ENCODE measurements at places on chromosomes 11 and 22.

- DNase-seq, result no peak
Observed at GRCh38 chr11:3382613-3383285, 3.8 kb upstream of the ZNF195 start.

DNA sequence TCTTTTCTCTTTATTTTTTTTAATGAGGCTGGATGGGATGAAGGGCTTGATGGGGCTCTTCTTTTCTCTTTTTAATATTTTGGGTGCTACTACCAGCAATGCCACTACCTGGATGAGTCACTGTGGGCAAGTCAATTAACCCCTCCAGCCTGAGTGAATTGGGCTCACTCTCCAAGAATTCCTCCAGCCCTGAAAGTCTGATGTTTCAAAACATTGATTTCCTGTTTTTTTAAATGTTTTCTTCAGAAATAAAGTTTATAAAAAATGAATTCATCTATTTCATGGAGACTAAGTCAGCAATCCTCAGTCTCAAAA is 812 bp upstream of the OR5A2 start:
- no peak for DNase-seq

DNA sequence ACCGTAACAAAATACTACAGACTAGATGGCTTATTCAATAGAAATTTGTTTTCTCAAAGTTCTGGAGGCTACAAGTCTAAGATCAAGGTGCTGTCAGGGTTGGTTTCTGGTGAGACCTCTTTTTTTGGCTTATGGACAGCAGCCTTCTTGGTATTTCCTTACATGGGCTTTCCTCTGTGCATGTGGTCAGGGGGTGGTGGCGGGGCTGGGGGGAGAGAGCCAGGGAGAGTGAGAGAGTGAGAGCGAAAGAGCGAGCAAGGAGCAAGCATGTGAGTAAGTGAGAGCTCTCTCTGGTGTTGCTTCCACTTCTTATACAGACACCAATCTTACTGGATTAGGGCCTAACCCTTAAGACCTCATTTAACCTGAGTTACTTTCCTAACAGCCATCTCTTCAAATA is 181.5 kb downstream of the TMEM135 start:
- peak; percentile 28 for DNase-seq

- DNase-seq, result no peak
Observed at GRCh38 chr11:19307498-19307897, 66.8 kb upstream of the E2F8 start.

- no peak for DNase-seq
Observed at GRCh38 chr22:47786650-47787290, 1024.3 kb downstream of the TBC1D22A start.

DNA sequence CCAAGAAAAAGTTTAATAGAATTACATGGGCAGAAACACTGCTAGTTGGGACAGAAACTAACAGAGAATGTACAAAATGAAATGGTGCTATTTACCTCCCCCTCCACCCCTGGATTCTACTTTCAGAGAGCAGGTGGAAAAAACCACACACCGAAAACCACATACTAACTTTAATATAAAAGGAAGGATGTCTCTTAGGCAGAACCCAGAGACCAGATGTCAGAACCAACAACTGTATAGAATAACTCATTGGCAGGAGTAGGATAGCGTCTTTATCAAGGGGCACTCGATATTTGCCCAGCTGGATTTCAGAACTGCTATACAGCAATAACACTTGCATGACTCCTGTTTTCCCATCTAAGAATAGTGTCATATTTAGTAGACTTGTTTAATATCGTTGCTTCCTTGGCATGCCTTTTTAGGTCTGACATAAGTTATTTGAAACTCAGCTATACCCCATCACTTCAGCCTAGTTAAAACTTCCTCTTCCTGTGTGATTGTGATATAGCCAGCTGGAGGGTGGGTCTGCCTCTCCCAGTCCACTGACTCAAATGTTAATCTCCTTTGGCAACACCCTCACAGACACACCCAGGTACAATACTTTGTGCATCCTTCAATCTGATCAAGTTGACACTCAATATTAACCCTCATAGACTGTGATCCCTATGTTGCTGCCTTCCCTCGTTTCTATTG is 1.2 kb downstream of the SLC22A25 start:
- no peak for DNase-seq

GRCh38 chr11:18768472-18768901 is 23.1 kb downstream of the PTPN5 start:
- peak; percentile 77 for DNase-seq

DNA sequence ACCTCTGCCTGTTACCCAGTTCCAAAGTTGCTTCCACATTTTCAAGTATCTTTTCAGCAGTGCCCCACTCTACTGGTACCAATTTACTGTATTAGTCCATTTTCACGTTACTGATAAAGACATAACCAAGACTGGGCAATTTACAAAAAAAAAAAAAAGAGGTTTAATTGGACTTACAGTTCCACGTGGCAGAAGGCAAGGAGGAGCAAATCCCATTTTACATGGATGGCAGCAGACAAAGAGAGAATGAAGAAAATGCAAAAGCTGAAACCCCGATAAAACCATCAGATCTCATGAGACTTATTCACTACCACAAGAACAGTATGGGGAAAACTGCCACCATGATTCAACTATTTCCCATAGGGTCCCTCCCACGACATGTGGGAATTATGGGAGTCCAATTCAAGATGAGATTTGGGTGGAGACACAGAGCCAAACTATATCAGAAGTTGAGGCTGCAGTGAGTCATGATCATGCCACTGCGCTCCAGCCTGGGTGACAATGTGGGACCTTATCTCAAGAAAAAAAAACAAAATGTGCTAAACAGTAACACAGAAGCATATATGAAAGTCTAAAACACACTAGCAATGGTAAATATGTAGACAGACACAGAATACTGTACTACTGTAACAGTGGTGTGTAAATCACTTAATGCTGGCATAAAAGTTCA is 190.3 kb upstream of the ZC3H12C start:
- no peak for DNase-seq

- no peak for DNase-seq
Observed at GRCh38 chr11:120168960-120169681, 31.2 kb upstream of the TRIM29 start.

- DNase-seq, result no peak
Observed at GRCh38 chr11:69309631-69310280, 15.8 kb downstream of the MYEOV start.

GRCh38 chr22:25156736-25157135 is 42.9 kb upstream of the CRYBB3 start:
- DNase-seq, result no peak

DNA sequence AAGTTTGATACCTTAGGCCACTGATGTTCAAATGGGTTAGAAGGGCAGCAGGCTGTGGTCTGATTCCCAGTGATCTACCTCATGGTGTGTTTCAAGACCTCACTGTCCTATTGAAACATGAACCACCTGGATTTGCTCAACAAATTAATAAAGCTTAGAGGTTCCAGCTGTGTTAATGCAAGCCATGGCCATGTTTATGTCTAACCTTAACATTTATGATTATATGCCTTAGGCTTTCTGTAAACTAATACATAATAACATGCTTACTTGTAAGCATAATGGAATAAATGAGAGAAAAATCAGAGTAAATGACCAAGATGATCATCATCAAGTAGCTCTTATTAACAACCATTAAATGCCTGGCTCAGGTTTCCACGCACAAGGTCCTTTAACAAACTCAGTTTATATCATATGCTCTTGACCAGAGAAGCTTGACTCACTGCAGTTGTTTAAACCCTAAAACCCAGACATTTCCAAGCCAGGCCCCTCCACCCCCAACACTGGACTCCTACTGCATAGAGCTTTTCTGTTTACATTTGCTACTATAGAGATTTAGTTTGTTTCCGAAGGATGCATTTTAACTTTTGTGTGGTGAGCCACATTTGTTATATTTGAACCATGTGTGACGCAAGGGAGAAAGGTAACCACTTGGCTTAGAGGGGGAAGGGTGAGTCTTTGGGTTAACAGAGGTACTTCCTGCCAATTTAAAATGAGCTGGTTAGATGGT is 43.7 kb downstream of the KREMEN1 start:
- no peak for DNase-seq

DNA sequence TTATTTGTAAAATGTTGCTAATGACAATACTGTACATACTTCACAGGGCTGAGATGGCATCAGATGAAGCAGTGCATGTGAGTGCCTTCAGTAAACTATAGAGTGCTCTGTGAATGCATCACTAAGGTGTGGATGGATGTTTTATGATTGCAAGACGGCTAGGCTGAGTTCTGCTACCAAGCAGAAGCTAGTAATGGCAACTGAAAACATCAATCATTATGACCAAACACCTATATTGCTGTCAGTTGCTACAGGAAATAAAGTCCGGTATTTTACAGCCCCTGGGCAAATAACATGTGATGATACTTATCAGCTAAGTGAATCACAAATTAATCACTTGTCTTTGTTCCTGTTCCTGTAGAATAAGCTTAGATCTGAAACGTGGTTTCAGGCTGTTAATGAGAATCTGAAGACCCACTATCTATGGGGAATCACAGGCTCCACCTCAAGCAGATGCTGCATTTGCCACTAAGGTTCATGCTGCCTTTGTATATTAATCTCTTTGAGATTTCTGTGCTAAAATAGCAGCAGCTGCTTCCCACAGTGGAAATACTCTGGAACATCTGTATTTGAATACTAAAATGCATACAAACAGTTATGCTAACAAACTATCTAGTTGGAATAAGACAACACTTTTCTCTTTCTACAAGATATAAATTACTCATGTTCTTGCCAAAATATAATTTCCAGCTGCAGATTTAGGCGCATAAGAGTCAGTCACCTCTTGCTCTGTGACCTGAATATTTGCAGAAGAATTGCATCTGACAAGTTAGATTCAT is 254.0 kb upstream of the PITPNB start:
- DNase-seq, result no peak

DNA sequence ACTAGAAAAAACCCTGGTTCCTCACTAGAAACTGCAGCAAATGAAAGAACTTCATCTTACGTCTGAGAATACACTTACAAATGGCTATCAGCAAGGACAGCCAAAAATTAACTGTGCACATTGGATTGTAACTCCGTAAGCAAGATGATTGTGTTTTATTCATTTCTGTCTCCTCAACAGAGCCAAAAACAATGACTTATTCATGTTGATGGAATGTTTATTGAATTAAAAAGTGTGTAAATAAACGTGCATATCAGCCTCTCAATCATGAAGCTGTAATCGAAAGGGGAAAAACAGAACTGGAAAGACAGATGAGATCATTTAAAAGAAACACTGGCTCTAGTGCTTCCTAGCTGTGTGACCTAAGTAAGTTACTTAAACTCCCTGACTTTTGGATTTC is 307.5 kb upstream of the ZC3H12C start:
- no peak for DNase-seq

DNA sequence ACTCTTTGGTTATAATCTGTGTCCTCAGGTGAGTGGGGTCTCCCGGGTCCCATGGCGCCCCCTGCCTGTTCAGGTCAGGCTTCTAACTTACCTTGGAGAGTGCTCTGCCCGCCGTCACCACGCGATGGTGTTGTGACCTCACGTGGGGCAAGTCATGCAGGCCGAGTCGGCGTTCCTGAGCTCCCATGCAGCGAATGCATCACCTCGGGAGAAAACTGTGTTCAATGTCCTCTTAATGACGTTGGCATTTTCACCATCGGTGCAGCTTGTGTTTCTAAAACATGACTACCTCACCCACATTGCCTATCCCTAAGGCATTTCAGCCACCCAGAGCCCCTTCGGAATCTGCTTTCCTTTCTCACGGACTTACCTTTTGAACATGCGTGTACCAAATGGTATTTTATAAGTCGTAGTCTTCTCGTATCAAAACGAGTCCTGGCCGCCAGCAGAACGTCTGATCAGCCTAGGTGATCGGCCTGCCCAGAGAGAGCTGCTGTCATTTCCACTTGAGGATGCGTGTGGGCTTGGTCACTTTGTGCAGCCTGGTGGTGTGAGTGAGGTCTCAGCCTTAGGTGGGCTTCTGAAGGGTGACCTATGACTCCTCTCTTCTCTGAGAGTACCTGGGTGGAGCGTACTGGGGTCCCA is 64.8 kb downstream of the TBC1D22A start:
- no peak for DNase-seq

GRCh38 chr22:38177926-38178604 is 3.6 kb downstream of the PLA2G6 start:
- DNase-seq, result no peak

DNA sequence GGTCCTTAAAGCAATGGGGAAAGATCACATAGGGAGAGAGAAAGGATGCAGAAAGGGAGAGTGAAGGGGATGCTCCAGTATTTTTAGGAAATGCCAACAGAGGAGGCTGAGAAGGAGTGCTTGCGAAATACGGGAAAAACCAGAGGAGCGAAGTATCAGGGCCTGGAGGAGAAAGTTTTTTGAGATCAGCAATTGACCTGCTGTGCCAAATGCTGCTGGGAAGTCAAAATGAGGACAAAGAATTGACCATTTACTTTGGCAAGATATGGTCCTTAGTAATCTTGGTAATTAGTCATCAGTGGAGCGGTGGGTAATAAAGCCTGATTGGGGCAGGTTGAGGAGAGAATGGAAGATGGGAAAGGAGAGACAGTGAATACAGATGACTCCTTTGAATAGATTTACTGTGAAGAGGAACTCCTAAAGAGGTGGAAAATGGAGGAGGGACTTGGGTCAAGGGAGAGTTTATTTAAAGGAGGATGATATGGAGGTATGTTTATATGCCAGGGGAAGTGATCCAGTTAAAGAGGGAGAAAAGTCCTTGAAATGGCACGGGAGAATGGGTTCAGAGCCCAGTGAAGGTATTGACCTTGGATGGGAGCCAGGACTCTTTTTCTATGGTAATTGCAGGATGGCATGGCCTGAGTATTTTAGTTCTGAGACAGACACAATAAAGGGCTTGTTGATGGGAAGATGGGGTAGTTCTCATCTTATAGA is 111.5 kb downstream of the PKNOX2 start:
- no peak for DNase-seq

DNA sequence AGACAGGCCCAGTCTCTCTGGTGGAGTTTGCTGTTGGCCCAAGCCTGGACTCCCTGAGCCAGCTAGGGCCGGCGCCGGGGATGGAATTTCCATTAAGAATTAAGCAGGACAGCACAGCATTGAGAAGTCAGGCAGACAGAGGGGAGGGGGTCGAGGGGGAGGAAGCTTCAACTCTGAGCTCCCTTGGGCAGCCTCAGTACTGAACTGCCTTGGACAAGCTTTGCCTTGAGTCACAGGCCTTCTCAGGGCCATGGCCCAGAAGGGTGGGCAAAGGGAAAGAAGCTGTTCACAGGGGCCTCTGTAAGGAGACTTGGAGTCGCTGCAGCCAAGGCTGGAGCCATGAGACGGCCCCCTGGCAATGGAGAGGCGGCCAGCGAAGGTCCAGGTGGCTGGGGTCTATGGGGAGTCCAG is 2.6 kb upstream of the INSC start:
- DNase-seq, result no peak

GRCh38 chr22:22403771-22404170 is 104.8 kb downstream of the ZNF280B start:
- DNase-seq, result no peak

DNA sequence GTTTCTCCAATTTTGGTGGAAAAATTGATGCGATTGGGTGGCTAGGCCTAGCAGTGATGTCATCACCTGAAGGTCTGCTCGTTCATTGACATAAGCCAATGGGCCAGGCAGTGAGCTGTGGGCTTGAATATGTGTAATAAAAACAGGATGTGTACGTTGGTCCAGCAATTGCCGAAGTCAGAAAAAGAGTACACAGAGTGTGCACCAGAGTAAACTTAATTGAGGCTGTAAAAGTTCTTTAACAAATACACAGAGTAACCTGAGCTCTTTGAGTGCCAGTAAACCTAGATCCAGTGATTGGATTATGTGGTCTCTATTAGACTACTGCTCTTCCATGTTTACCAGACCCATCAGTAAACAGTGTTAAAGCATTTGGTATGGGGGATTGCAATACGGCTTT is 13.0 kb upstream of the GLYATL1 start:
- DNase-seq, result no peak
